ENCODE measurements at places on chromosomes 3 and 15.

GRCh38 chr15:48564690-48565089, 80.8 kb downstream of the FBN1 start:
- no peak for DNase-seq

- DNase-seq = no peak
Measured at GRCh38 chr15:89515477-89515876, 19.1 kb upstream of the RHCG start.

DNA sequence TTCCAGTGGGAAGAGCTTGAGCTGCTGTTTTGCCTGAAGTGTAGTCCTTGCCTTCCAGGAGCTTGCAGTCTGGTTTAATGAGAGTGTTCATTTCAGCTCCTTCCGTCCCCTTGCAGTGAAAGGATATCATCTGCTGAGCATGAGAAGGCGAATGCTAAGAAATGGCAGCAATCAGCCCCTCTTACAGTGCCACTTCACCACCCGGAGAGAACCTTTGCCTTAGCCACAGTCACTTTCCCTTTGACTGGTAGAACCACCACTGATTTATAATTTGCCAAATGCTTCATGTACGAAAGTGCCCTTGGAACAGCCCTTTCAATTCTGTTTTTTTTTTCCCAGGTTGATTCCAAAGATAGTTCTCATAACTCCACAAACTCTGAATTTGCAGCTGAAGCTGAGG, 11.5 kb downstream of the TATDN2 start:
- no peak for DNase-seq

- DNase-seq = no peak
Measured at GRCh38 chr15:59699810-59700431, 10.8 kb upstream of the BNIP2 start.

DNA sequence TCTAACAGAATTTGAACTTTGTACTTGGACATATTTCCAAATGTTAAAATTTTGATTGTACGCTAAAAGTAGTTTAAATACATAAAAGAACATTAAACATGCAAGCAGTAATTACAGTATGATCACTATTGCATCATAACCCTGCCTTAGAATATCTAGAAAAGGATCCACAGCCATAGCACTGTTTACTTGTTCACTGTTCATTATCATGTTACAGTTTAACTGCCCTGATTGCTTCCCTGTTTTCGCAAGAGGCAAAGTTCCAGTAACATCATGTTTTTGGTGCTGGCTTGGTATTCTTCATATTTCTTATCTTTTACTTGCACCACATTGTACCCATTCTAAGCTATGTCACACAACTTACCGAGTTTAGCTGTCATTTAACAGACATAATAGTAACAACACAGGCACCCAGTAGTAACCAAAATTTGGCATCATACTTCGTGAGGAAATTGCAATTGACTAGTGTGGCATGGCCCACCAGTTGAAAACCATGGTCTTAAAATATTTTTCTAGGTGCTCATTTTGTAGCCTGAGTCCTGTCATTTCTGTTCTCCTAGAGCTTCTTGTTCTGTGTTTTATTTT, 13.3 kb upstream of the TMEM87A start:
- no peak for DNase-seq

- no peak for DNase-seq
Measured at GRCh38 chr15:85361323-85361722, 19.1 kb upstream of the AKAP13 start.

DNA sequence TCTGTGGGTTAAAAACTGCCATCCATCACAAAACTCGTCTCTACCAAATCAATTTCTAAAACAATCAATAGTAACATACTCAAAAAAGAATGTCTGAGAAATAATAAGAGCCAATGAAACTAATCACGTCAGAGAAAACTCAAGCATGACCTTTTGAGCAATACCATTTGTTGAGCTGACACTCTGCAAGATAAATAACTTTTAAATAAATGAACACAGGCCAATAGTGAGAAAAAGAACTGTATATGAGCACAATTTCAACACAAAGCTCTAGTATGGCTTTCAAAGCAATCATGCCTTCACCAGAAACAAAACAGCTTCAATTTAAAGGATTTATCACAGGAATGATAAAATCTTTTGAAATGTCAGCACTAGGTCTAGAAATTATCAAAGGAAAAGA, 249.2 kb upstream of the SETMAR start:
- DNase-seq = no peak

- no peak for DNase-seq
Measured at GRCh38 chr3:16441371-16441875, 72.1 kb downstream of the RFTN1 start.

- DNase-seq = no peak
Measured at GRCh38 chr3:197253238-197253947, 45.0 kb downstream of the DLG1 start.

DNA sequence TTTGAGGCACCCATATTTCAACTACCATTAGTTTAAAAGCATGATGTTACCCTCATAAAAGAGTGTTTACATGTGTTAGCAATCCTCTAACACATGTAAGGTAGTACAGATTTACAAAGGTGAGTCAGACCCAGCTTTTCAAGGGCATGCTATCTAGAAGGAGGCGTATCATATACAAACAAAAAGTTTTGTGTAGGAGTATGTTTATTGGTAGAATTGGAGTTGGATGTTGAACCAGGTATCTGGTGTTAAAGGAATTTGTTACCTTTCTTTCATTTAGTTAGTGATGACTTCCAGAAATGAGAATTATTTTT, 2.4 kb downstream of the HACD3 start:
- DNase-seq = no peak

GRCh38 chr3:37773911-37774310, 87.8 kb upstream of the CTDSPL start:
- DNase-seq = no peak

DNA sequence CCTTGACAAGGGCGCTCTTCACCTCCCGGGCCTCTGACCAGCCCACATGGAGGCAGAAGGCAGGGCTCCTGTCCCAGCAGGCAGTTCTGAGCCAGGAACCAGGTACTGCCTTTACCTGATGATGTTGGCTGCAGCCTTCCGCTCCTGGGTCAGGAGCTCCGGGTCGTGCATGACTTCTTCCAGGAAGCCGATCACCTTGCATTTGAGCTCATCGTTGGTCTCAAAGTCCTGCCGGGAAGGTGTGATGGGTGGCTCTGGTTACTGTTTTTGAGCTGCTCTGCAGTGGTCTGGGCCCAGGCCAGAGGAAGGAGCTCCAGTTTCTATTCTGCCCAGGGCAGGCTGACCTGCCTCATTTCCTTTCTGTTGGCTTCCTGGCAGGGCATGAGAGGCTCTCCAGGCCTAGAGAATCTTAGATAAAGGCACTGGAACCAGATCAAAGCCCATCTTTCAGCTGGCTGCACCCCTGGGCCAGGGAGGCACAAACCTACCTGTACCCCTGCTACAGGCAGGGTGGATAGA, 53.2 kb upstream of the CTSH start:
- DNase-seq = no peak

DNA sequence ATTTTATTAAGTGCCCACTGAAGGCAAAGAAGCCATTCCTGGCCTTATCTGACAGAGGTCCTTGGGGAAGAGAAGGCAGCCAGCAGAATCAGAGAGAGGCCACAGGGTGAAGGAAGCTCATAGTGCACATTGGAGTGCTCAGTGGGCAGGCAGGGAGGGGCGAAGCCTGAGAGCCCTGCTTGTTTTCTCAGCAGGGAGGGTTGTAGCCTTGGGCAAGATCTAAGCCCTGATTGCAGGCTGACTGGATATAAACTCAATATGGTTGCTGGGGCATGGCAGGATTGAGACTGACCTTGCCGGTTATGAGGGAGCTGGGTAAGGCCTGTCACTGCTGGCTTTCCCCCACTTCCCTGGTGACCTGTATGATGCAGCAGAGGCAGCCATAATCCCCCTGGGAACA, 7.5 kb upstream of the IGSF11 start:
- DNase-seq = no peak

DNA sequence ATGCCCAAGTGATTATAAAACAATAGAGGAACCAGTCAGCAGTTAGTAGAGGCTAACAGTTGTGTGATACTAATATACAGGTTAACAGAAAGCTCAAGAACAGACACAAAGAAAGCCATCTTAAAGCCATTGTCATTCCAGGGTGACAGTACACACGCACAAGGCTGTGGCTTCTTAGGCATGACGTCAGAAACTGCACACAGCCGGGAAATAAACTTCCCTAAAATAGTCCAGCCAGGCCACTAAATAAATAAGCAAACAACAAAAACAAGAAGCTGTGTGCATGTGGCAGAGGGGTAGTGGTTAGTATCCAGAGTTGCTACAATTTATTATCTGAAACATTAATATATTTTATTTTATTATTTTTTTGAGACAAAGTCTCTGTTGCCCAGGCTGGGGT, 49.8 kb downstream of the PPCDC start:
- DNase-seq = no peak

- no peak for DNase-seq
Measured at GRCh38 chr15:78811825-78812183, 540 bp upstream of the ADAMTS7 start.

DNA sequence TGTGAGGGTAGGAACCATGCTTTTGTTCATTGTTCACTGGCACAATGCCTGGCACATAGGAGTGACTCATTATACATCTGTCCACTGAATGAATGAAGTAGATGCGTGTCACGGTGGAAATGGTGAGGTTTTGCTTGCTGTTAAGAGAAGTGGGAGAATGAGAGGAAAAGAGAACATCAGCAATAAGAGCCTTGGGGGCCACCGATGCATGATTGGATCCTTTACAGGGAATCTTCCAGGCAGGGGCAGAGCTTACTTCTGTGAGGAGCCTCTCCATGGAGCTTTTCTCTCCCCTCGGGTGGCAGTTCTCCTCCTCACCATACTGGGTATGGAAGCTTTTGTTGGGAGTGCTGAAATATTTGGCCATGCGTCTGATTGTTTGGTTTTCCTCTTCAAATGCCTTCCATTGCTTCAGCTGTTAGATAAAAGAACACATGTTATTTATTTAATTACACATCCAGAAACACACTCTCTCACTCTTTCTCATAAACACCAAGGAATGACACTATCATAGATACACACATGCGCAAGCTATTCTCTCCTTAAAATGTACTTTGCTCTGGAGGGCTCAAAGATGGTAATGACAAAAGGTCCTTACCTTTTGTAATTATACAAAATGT, 78.9 kb upstream of the GSK3B start:
- no peak for DNase-seq
